ENCODE measurements at places on chromosomes 5 and 9.

GRCh38 chr9:134947265-134947955 lies 29.7 kb upstream of the FCN1 start:
- DNase-seq = no peak

DNA sequence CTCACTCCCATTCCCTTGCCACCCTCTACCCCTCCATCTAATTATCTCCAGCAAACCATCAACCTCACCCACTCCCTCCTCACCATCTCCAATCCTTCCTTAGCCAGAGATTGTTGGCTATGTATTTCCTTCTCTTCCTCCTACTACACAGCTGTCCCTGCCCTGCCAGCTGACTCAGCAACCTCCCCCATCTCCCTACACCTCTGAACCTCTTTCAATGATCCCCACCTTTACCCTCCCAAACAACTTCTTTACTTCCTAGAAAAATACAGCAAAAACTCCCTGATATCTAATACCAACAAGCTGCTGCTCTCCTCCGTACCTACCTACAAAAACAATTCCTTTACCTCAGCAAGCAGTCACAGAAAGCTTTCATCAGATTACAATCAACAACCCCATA lies 37.3 kb downstream of the SPTLC1 start:
- no peak for DNase-seq

GRCh38 chr9:133120501-133121197 lies 391 bp downstream of the RALGDS start:
- no peak for DNase-seq

- no peak for DNase-seq
These were observed 709 bp downstream of the IQGAP2 start for GRCh38 chr5:76403766-76404222.

- no peak for DNase-seq
These were observed 402.3 kb upstream of the ADAMTSL1 start for GRCh38 chr9:18071651-18072060.

DNA sequence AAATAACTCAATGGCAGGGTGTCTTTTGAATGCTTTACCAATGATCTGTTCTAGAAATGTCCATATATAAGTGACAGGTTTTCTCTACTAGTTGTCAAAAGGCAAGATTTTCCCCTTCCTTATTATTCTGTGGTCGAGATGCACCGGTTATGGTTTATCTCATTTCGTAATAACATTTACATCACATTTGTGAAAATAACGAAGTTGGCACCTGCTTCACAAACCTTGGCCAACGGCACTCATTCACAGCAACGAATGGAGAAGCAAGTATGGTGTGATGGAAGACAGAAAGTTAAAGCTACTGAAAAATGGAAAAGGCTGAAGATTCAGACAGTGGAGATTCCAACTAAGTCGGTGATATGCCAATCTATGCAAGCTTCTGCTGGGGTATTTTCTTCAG lies 235.8 kb downstream of the KCTD16 start:
- DNase-seq = no peak

DNA sequence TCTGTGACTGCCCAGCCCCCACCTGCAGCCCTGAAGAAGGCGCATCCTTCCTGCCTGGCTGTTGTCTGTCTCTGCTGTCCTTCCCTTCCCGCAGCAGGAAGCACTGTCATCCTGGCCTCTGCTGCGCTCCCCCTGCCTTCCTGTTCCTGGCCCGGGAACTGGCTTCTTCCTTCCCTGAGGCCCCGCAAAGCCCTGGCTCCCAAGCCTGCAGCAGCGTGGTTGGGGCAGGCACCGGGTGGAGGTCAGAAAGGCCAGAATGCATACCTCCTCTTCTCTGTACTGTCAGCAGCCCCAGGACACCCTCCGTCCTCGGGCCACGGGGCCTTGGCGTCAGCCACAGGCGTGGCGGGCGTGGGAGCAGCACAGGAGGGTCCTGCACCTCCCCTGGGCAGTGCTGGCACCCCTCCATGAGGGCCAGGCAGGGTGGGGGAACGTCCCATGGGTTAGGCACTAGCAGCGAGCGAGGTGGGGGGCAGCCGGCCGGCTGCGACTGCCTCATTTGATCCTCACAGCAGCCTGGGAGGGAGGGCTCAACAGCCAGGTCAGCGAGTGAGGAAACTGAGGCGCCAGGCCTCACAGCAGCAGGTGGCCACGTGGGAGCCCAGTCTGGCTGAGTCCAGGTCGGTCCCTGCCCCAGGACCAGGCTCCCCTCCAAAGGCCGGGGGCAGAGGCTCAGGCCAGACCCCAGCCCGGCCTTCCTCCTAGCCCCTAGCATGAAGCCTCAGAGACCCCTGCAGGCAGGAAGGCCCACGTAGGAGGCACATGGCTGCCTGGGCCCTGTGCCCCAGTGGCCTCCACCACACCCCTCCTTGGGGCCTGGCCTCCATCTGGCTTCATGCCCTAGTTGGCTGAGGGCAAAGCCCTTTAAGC lies 9.4 kb downstream of the FLT4 start:
- no peak for DNase-seq

GRCh38 chr9:105126226-105126625 lies 118.2 kb upstream of the SLC44A1 start:
- DNase-seq = no peak

GRCh38 chr9:69036309-69036708 lies 757 bp downstream of the FXN start:
- no peak for DNase-seq

Data from urinary bladder (tissue), 4 donors.